ENCODE measurements at places on chromosomes 3 and 15.

DNA sequence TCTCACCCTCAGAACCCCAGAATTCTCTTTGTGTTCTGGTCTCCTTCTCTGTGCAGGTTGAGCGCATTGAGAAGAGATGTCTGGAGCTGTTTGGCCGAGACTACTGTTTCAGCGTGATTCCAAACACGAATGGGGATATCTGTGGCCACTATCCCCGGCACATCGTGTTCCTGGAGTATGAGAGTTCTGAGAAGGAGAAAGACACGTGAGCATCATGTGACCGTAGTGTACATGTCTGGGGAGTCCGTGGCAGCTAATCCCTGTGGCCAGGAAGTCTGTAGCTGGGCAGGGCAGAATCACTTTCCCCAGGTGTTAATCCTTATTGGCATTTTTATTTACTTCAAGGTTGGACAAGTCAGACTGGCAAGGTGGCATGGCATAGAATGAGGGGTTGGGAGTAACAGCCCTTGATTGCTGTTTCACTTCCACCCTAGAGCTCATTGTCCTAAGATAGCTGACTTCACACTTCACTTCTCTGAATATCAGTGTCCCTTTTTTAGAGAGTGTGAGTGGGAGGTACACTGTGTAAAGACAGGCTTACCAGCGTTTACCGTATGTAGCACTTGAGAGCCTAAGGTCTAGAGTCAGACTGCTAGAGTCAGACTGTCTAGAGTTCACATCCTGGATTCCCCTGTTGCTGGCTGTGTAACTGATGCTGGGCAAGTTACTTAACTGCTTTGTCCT lies 4.4 kb downstream of the MTMR14 start:
- DNase-seq = no peak

DNA sequence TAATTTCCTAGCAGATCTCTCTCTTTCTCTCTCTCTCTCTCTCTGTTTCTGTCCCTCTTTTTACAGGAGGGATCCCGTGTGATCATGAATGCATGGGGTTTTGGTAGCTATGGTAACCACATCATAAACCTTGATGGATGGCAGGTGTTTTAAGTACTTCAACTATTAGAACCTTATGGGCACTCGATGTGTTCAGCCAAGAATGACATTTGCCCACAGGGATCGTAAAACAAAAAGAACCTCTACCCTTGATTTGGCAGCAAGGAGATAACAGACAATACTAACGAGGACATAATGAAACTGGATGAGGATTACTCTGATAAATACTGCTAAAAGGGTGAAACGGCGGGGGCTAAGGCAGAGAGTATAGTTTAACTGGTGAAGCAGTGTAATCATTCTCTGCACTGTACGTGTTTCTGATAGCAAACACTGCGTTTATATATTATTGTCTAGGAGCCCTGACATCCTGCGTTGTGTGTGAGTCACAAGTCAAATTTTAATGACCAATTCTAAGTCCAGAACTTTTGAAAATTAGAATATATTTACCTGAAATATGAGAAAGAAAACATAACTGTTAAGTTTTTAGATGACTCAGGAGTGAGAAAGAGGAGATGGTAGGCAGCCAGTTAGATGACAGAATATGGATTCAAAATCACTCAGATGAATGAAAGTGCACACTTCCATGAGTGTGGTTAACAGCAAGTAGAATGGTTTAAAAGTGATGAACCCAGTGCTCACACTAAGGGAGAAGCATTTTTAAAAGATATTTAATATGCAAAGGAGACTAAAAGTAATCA lies 80.3 kb downstream of the OTOL1 start:
- DNase-seq = no peak

DNA sequence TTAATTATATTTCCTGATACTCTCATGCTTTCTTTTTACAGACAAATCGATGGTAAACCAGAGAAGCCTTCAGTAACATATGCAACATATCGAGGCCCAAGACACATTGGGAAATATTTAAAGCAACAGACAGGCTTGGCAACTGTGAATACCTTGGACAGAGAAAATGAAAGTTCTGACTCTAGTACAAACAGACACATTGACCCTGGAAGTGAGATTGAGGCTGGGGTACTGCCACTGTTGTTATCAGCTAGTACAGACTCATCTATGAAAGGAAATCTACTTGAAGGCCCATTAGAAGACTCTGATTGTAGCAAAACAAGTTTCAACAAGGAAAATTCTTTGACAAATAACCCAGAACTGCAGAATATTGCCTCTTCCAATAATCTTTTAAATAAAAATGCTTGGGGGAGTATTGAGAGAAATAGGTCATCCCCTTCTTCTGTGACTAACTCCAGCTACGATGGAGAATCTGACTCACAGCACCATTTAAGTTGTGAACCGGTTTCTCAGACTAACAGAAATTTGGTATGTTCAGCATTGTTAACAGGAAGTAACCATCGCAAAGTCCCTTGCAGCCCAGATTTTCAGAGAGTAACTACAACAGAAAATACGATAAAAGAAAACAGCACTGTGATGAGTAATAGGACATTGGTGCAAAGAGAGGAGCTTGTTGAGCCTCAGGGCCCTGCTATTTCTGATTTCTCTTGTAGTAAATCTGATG lies 50.2 kb downstream of the CRYBG3 start:
- peak; percentile 8 for DNase-seq

GRCh38 chr3:177294221-177294620 lies 96.9 kb upstream of the TBL1XR1 start:
- no peak for DNase-seq

DNA sequence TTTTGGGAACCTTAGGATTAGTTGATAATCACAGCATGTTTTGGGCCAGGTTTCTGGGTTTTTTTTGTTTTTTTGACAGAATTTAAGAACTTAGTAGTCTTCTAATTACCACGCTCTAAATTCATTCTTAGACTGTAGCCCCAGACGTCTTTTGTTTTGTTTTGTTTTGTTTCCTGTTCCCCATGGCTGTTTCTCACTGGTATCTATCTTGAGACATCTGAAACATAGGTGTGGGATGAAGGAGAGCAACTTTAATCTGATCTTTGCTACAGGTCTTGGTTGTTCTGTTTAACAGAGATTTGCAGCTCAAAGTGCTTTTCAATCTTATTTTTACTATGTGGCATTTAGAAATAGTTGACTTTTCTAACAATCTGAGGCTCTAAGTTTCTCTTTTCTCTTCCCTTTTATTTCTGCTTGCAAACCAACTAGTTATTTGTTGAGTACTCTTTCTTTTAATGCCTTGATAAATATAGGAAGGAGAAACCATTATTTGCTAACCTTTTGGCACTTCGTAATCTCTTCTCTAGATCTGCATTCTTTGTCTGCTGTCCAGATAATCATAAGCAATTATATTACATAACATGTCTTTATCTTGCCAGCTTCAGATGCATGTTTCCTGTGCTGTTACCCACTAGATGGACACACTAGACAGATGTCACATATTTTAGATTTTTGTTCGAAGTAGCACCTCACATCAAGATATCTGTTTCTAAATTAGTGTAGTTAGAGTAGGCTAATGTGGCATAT lies 40.9 kb downstream of the FBXL2 start:
- DNase-seq = no peak

DNA sequence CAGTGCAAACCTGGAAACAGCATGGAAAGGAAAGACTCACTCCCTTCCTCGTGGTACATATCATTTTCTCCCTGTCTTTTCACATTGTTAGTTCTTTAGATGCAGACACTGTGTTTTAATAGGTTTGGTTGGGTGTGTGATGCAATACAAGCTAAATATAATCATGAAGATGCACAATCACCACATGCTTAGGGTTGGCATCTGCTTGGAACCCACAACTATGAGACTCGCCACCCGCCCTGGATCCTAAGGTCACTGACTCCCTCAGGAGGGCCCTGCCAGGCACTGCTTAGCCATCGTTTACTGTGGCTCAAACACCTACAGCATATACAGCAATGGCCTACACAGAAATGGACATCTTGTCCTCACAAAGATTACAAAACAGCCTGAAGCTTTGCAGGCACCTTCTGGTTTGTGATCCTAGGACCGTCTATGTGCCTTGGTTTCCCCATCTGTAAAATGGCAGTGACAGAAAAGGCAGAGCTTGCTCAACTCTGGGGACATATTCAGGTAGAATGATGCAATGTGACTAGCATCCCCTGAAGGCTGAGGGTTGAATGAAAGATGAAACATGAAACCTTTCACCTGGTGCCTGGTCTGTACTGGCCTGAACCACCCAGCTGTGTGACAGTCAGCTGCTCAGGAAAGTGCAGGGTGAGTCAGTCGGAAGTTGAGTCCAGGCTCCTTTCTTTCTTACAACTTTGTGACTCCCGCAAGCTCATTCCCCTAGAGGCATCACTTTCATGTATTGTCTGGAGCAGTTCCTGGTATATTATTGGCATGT lies 123.6 kb upstream of the PFN2 start:
- no peak for DNase-seq

- no peak for DNase-seq
Measured at GRCh38 chr3:76206346-76206745, 421.0 kb upstream of the ZNF717 start.

DNA sequence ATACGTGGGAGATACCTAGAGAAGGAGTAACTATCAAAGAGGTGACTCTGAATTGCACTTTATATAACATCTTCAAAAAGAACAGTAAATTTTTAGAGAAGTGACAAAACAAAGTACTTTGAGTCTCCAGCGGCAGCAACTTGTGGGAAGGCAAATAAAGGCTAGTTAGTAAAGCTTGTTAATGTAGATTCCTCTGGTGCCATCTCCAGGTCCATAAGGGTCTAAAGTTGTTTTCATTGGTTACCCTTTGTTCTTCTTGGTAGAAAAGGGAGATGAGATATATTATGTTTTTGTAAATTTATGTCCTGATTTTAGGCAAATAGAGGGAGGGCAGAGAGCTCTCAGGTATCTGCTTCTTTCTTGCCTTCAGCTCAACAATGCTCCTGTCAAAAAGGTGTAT lies 161.6 kb downstream of the MYRIP start:
- no peak for DNase-seq

GRCh38 chr15:45862034-45862433 lies 227.2 kb downstream of the SQOR start:
- DNase-seq = no peak

GRCh38 chr3:114794894-114795630 lies 352.0 kb downstream of the ZBTB20 start:
- no peak for DNase-seq

DNA sequence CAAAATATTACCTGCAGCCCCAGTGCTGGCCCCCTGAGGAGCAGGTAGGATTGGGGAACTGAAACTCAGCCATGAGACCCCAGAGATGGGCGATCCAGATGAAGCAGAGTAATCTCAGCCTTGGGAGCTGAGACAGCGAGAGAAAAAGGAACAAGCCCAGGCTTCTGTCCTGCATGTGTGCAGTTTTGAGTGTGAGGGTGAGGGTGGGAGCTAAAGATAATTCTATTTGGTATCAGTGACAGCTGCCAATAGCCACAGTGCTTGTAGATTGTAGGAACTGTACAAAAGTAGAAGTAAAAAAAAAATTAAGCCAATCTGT lies 5.9 kb downstream of the ATP8B4 start:
- peak; percentile 28 for DNase-seq

GRCh38 chr15:90266485-90266884 lies 1.0 kb downstream of the NGRN start:
- DNase-seq = no peak

DNA sequence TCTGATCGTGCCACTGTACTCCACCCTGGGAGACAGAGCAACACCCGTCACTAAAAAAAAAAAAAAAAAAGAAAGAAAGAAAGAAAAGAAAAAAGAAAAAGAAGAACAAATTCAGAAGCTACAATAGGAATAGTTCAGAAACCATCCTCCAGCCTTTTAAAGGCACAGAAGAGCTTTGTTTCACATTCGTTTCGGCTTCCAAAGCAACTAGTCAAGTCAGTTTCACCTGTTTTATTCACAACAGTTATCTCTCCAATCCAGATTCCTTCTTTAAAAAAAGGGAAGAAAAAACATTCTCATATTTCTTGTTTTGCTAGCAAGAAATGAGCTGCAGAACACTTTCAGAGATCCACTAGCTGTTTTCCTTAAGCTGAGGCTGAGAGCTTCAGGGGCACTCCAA lies 767.7 kb upstream of the CFAP20DC start:
- no peak for DNase-seq

DNA sequence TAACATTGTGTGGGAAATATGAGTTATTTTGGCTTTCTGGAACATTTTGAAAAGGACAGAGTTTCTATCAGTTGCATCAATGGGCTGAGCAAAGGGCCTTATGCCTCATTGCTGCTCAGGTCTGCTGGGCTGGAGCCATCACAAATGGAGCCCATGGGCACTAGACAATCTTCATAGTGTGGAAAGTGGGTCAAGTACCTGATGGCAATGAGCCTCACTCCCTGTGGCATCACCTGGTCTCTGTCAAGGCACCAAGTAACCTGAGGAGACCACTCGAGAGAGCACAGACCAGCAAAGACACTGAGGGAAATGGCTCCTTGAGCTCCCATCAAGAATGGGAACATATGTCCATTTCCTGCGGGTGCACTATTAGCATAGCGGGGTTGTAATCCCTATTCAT lies 96.7 kb upstream of the PPP2R3A start:
- DNase-seq = no peak

DNA sequence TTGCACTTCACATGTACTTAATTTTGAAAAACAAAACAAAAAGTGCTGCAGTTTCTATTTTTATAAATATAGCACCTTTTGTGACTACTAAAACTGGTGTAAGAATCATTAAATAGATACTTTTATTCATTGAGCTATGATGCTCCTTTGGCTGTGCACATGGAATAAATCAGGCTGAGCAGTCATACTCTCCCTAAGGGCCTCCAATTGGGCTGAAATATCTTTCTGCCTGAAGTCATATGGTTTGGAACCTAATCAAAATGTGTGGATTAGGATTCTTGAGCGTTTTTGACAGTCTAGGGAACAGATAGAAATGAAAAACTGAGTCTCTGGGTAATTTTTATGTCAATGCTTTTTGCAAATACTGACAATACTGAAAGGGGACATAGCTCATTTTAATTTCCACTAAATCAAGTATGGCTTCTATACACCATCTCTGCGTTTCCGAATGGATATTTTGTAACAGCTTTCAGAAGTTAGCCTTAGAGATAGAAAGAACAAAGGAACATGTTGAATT lies 392.2 kb upstream of the ROBO1 start:
- no peak for DNase-seq

- DNase-seq = peak; percentile 19
Measured at GRCh38 chr3:45884368-45885201, 1.8 kb upstream of the CCR9 start.
